ENCODE measurements at places on chromosomes 2 and 18.
A peak's percentile ranks its signal among the peaks of the same experiment; 100 is the strongest.

GRCh38 chr2:30147715-30148610 is 1.2 kb downstream of the YPEL5 start:
- peak; percentile 60 for DNase-seq

DNA sequence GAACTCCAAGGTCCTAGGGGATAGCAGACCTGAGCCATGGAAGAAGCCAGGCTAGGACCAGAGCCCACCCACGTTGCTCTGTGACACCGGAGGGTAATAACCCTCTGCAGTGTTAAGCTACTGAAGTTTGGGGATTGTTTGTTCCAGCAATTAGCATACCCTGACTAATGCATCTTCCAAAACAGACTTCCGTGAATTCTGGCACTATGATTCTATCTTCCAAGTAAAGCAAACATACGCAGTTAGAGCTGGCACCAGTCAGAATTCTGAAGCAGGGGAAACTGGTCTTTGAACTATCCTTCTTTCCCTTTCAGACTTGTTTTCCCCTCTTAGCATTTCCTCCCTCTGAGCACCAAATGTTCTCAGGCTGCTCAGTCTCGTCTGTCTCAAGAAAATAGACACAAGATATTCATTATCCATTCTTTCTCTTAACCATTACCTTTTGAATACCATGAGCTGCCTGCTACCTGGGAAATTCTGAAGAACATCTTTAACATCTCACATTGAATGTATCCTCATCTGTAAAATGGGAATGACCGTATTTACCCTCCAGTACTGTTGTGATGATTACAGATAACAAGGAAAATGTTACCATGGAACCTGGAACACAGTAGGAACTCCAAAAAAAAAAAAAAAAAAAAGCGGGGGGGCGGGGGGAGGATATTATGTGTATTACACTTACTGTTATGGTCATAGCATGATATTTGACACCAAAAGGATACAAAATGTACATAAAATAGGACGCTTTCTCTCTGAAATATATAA is 108.2 kb downstream of the TCF4 start:
- DNase-seq, result no peak

DNA sequence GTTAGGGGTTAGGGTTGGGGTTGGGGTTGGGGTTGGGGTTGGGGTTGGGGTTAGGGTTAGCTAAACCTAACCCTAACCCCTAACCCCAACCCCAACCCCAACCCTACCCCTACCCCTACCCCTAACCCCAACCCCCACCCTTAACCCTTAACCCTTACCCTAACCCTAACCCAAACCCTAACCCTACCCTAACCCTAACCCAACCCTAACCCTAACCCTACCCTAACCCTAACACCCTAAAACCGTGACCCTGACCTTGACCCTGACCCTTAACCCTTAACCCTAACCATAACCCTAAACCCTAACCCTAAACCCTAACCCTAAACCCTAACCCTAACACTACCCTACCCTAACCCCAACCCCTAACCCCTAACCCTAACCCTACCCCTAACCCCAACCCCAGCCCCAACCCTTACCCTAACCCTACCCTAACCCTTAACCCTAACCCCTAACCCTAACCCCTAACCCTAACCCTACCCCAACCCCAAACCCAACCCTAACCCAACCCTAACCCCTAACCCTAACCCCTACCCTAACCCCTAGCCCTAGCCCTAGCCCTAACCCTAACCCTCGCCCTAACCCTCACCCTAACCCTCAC is 24.1 kb upstream of the RABL2A start:
- no peak for DNase-seq

GRCh38 chr18:49959176-49959575 is 145.8 kb upstream of the ACAA2 start:
- DNase-seq, result no peak

DNA sequence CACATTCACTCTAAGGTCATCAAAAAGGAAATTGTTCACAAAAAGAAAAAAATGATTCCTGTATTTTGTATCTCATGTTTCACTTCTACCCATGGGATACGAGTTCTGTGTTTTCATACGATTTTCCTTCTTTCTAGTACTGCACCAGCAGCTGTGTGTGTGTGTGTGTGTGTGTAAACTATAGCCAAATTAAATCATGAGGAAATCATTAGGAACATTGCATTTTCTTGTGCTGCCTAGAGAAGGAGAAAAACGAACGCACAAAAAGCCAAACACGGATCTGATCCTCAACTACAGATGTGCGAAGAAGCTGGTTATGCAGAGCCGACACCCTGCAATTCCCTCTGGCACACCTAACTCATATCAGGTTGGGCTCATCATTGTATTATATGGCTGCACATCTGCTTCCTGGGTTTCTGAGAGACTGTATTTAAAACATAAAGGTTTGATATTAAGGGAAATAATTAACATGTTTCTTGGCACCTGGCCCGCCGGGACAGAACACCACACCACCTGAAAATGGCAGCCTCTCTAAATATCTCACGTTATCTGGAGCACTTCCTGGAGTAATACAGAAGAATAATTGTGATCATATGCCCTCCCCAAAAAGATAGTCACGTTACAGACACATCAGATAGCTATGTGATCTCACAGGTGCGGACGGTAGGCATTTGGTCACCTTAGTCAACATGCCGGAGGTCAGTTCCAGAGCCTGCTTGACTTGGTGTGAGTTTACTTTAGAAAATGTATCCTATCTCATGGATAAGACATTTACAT is 586.3 kb upstream of the SALL3 start:
- DNase-seq, result no peak

DNA sequence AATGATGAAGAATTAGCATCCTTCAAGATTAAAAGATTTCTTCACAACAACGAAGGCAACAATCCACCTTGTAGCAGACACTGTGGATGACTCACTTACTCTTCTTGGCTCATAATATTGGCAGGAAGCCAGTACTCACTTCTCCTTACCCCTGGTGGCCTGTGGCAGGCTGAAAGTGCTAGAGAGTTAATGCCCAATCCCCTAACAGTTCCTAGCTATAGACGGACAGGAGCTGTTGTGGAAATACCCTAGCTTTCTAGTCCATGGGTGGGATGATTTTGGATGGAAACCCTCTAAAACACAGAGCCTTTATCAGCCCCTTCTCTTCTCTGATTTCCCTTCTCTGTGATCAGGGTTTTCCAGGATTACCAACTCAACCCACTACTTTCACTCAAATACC is 128.6 kb upstream of the NYAP2 start:
- DNase-seq, result peak; percentile 79

DNA sequence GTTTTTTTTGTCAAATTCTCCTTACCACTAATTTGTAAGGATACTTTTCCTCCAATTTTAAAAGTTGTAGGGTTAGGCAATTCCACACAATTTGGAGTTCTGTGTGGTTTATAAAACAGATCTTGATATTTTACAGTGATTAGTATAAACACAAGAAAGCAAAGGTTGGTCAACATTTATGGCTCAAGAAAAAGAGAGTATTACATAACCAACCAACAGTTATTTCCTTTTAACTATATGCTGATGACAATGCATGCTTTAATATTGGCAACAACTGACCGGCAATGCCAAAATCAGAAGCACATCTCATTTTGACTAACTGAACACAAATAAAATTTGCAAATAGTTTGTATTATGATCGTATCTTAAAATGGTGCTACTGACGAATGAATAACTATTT is 137.2 kb downstream of the CDH2 start:
- no peak for DNase-seq

DNA sequence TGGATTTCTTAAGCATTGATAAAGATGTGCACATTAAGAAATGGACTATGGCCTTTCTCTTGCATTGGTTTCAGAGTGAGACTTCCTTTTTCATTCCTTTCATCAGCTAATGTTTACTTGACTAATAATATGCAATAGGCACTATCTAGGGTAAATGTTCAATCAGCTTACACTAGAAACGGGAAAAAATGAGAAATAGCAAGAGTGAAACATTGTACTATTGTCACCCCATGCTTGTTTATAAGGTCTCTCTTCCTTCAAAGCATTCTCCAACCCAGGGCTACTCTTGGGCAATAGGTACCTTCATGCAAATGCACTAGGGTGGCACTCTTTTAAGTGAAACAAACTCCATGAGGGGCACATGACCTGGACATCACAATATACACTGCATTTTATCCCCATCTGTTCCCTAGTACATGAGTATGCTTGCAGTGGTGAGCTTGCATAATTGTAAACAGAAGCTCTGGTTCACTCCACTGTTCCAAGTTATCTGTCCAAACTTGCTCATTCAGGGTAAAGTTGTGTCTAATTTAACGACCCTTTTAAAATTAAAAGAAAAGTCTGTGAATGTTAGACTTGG is 402.3 kb downstream of the ERBB4 start:
- peak; percentile 20 for DNase-seq

DNA sequence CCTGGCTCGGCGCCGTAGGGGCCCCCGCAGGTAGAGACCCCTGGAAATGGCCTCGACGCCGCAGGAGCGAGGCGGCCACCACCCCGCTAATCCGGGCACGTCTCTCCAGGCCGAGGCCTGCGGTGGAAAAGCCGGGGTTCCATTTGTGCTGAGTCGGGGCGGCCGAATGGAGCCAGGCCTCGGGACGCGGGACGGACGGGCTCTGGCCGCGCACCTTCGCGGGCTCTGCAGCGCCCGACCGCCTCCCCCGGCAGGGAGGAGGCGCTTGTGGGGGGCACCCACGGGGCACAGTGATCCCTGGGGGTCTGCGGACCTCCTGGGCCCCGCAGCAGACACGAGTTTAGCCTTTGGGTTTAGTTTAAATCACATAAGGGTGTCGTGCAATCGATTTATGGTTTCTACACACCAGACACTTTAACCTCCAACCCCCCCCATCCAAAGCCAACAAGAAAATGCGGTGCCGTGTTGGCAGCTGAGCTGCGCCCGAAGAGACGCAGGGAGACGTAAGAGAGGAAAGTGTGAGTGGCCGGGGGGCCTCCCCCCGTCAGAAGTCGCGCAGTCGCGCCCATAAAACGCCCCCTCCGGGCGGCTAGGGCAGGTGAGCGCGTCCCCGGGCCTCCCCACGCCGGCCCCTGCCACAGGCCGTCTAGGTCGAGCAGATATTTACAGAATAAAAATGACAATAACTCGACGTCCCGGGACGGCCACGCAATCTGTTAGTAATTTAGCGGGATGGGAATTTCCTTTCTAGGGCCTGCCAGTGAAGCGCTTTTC is 1.0 kb upstream of the NFATC1 start:
- peak; percentile 43 for DNase-seq

GRCh38 chr2:126655500-126656430 is at the start of gene GYPC:
Gene GYPC, plus strand, starts transcription at chr2:126656158. Its CDS starts 106 bp downstream, at chr2:126656264.
- DNase-seq, result peak; percentile 65

GRCh38 chr18:22475426-22476100 is 57.8 kb upstream of the CTAGE1 start:
- no peak for DNase-seq

DNA sequence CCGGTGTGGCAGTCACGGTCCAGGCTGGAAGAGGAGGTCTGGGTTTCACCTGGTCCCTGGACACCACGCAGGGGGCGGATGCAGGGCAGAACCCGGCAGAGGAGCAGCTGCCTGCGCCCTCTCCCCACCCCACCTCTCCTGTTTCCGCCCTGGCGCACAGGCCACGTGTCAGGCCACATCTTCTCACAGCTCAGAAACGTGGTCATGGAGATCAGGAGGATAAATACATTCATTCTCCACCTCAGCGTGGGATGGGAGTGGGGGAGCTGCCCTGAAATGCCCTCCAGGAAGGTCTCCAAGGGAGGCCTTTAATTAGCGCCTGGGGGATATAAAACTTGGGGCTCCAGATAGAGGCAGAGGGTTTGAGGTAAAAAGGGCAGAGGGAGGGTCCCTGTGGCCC is 142.0 kb downstream of the KCTD1 start:
- DNase-seq, result no peak

- DNase-seq, result no peak
Measured at GRCh38 chr2:119393971-119394748, 27.4 kb downstream of the DBI start.

GRCh38 chr2:28422908-28423741 is 30.5 kb downstream of the FOSL2 start:
- DNase-seq, result no peak

- no peak for DNase-seq
Measured at GRCh38 chr2:54480025-54480424, 23.9 kb downstream of the SPTBN1 start.

- peak; percentile 68 for DNase-seq
Measured at GRCh38 chr2:204538182-204539018, 6.9 kb upstream of the PARD3B start.

GRCh38 chr2:200369886-200370285 is 63.4 kb downstream of the SPATS2L start:
- DNase-seq, result no peak

- no peak for DNase-seq
Measured at GRCh38 chr2:148202237-148202636, 181.3 kb downstream of the MBD5 start.

DNA sequence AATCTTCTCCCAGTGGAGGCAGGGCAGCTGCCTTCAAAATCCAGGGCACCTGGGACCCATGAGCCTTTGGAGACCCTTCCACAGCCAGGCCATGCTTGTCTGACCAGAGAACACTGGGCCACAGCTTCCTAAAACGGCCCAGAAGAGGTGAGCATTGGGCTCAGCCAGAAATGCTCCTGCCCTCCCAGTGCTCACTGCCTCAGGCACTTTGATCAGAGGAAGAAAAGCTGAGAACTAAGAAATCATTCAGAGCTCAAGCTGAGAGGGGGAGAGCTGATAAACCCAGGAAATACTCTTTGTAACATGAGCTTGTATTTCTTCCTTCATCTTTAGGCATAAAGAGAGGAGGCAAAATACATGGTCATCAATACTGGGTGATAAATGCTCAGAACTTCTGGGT is 365.5 kb upstream of the KLHL29 start:
- DNase-seq, result no peak

- peak; percentile 8 for DNase-seq
Measured at GRCh38 chr2:172861098-172861497, 125.5 kb downstream of the RAPGEF4 start.

GRCh38 chr2:98800330-98801064 is 69.6 kb upstream of the MGAT4A start:
- DNase-seq, result no peak

DNA sequence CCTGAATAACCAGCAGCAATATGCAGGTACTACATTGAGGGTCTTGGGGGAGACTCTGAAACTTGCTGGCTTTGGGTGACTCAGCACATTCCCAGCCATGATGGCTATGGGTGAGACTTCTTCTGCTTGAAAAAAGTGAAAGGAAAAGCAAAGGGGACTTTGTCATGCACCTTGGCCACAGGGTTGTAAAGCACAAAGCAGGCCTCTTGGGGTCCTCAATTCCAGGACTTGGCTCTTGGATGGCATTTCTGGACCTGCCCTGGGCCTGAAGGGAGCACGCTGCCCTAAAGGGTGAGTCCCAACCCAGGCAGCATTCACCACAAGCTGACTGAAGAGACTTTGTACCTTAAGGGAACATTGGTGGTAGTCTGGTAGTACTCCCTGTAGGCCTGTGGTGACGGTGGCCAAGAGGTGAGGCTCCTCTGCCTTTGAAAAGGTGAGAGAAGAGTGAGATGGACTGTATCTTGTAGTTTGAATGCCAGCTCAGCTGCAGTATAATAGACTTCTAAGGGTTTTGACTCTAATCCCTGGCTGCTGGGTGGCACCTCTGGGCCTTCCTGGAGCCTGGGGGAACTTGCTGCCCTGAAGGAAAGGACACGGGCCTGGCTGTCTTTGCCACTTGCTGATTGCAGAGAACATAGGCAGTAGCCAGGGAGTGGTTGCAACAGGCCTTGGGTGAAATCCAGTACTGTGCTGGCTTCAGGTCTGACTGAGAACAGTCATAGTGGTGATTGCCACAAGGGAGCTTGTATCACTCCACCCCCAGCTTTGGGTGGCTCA is 36.5 kb upstream of the CYTIP start:
- DNase-seq, result peak; percentile 41

Data from iris pigment epithelial cell (primary cell).